Activated CD4-positive, CD25-positive, alpha-beta regulatory T cell (primary cell): ENCODE measurements at places on chromosomes 7 and 10.

DNA sequence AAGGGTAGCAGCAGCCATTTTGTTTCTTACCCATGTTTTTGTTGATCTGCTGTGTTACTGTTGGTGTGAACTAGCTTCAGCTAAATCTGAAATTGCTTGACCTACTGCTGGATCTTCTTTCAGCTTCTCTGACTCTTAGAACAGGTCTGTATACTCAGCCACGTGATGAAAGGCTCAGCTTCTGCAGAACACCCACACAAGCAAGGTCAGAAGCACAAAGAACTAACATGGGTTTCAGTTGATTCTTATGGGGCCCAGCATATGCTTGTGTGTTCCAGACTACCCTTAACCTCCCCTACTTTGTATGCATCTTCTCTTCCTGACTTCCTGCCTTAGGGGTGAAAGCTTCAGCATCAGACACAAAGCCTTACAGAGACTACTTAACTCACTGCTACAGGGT lies 186.8 kb downstream of the HGF start:
- no peak for DNase-seq

- DNase-seq, result no peak
These were observed 2.2 kb upstream of the KCTD7 start for GRCh38 chr7:66626331-66626934.

DNA sequence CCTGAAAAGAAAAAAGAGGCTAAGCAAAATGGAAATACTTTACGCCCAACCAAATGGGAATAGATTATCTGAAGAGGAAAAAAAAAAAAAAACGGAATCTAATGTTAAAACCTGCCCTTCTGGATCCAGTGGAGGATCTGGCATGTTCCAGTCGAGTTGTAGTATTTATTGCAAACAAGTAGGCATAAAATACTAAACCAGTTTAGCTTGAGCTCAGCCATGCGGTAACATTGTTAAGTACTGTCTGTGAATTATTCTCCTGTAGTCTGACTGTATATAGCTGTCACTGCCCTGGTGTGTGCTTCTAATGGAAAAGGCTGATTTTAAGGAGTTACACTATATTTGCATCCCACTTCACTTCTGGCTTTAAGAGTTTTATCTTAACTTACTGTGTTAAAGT lies 40.3 kb downstream of the CELF2 start:
- DNase-seq, result no peak

- DNase-seq, result no peak
These were observed 963.8 kb downstream of the LRMDA start for GRCh38 chr10:76395251-76395650.

DNA sequence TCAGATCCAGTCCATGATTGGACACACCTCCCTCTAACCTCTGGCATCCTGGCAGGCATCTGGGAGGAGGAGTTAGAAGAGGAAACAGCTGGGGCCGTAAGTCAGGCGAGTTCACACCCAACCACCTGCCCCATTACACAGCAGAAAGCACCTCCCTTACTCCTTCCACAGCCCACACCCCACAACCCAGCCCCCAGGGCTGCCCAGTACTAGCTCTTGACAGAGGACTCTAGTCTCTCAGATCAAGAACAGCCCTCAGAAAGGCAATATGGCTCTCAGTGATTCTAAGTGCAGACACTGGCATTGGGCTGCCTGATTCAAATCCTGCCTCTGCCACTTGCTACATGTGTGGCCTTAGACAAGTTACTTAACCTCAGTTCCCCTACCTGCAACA lies 34.1 kb downstream of the KCNMA1 start:
- DNase-seq, result no peak

- DNase-seq, result no peak
These were observed 38.0 kb downstream of the DRGX start for GRCh38 chr10:49357910-49358309.

GRCh38 chr7:133428326-133428725 lies 175.4 kb downstream of the EXOC4 start:
- no peak for DNase-seq

DNA sequence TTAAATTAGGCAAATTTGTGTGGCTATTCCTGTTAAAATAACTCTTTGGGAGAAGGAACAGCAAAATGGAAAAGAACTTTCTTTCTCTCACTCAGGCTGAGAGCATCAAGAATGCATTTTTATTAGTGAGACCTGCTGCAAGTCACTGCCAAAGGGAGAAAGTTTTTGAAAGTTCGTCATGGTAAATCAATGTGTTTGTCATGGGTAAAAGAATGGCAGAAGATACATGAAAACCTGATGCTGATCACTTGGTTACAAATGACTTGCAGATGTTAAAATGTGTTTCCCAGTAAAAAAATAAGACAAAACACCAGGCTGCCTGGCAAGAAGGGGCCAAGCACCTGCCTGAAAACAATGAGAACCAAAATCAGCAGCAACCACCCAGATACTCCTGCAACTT lies 484.7 kb upstream of the NRP1 start:
- no peak for DNase-seq

GRCh38 chr7:120462991-120463390 lies 190.0 kb downstream of the KCND2 start:
- DNase-seq, result no peak

GRCh38 chr10:56178210-56178609 lies 182.8 kb downstream of the ZWINT start:
- no peak for DNase-seq

DNA sequence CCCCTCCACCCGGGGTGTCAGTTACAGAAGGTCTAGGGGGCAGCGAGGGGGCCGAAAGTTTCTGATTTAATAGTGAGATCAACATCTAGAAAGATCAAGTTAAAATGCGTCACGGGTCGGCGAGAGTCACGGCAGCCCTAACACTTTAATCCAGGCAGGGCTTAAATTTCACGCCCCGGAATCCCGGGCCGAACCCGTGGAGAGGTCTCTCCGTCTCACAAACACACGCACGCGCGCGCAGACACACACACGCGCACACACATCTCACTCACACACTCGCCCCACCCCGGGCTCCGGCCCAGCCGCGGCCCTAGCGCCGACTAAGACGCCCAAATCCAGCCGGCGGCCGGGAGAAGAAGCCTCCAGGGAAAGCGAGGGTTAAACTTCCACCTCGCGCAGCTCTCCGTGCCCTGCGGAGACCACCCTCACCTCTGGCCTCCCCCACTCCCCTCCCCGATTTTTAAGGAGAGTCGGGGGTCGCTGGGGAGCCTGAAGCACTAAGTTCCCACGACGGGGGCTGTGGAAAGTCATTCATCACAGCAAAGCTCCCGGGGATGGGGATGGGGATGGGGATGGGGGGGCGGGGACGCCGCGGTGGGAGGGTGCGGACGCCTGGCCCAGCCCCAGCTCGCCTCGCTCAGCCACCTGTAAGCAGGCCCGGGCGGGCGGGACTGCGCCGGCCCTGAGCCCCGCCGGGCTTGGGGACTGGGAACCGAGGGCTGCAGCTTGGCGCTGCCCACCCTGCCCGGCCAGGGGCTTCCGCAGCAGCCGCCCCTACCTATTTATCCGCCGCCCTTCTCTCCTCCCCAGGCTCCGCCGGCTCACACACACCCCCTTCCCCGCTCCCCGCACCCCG lies 1.6 kb downstream of the PDGFA start:
- no peak for DNase-seq

DNA sequence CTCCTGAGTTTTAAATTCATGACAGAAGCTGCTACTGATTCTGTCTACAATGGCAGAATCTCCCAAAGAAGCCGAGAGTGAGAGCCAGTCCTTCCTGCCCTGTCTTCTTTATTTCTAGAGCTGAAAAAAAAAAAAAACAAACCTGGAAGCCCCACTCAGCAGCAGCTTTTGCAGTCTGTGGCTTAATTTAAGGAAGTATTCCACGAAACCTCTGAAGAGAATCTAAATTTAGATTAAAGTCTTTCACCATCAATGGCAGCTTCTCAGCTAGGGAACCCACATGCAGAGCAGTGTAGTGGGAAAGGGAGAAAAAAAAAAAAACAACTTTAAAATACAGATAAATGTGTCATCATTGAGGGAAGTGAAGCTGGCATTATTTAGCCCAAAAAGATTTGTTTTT lies 23.4 kb downstream of the SMURF1 start:
- DNase-seq, result no peak

DNA sequence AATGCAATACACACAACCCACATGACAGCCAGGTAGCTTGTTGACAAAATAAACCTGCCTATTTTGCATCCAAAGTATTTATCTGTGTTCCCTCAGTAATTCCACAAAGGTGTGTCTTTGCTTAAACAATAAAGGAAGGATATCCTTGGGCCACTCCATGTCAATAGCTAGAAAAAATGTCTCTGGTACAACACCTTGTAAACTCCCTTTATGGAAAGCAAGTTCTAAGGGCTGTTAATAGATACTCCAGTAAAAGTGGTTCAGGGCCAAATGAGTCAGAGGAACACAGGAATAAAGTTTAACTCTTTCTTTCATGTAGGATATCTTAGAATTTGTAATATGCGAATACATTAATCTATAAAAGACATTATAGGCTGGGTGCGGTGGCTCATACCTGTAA lies 96.9 kb upstream of the LRRTM3 start:
- DNase-seq, result no peak

DNA sequence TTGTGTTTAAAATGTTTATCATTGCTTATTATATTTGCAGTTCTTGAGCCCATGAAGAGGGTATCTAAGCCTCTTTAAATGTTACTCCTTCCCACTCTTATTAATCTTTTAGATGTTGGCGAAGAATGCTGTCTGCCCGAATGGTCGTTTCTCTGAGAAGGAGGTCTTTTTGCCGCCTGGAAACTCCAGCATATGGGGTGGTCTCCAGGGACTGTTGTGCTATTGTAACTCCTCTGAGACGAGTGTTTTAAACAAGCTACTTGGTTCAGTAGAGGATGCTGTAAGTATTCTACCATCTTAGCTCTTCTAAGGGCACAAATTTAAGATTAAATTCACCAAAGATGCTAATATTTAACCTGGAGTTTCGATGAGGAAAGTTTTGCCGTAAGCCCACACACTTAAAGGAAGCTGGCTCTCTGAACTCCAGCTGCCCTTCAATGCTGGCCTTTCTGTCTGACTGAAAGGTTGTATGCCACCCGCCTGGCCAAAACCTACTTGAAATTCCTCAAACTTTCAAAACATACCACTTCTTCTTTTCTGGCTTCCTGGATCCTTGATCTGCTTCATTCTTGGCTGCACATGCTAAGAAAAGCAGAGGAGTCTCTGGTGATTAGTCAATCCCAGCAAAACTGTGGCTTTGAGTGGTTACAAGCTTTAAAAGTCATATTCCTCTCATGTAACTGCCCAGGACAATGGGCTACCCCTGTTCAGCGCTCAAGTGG lies 74.7 kb downstream of the ABCA13 start:
- DNase-seq, result no peak

DNA sequence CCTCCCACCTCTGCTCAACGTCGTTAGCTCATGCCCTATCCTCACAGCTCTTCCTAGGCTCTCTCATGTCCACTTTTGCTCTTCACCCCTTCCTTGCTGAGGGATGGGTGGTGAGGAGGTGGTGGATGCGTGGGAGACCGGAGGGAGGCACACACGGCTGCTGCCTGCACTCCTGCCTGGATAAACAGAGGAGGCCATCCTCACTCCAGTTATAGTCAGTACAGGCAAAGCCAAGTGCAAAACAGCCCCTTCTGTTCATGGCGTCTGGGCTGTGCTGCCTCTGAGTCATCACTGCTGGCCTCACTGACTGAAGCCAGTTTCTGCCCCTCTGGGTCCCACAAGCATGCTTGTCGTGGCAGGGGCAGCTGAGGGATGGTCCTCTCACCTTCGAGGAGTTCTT lies 31.9 kb upstream of the LRRC4 start:
- DNase-seq, result no peak

DNA sequence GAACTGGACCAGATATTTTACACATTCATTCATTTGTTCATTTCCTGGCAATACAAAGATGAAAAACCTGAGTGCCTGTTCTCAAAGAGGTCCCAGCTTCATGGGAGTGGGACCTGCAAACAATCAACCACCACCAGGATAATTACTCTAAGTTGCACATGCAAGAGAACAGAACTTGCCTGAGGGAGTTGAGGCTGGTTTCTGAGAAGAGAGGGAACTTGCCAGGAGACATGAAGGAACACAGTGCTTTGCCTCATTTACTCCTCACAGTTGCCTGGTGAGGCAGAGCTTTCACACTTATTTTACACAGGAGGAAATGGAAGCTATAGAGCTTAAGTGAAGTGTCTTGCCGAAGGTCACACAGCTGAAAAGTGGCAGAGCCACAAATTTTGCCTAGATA lies 170.1 kb downstream of the SORCS3 start:
- no peak for DNase-seq

DNA sequence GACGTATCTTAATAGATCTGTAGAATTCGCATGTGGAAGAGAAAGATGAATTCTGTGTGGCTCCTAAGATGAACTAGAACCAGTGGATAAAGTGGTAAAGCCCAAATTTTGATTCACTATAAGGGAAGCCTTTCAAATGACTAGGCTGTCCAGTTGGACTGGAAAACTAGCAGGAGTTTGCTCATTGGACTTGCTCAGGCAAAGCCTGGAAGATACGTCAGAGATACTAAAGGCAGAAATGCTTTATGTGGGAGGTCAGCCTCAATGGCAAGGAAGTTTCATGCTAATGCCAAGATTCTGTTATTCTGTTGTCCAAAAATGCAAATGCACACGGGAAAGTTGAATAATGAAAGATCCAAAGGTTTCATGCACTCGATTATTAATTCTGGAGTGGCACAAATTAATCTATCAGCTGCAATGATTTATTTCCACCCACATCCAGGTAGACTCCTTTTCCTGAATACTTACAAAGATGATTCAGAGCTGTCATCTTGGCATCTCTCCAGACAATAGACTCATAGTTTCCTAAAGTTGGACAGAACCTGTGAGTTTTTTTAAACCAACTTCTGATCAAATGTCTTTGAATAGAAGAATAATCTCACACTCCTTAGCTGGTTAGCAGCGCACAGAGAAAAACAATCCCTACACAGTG lies 20.5 kb upstream of the PPP1R3C start:
- no peak for DNase-seq

GRCh38 chr10:69972981-69973397 lies 79.7 kb upstream of the MACROH2A2 start:
- DNase-seq, result no peak

- no peak for DNase-seq
These were observed 45.5 kb upstream of the BET1 start for GRCh38 chr7:94049615-94050014.

DNA sequence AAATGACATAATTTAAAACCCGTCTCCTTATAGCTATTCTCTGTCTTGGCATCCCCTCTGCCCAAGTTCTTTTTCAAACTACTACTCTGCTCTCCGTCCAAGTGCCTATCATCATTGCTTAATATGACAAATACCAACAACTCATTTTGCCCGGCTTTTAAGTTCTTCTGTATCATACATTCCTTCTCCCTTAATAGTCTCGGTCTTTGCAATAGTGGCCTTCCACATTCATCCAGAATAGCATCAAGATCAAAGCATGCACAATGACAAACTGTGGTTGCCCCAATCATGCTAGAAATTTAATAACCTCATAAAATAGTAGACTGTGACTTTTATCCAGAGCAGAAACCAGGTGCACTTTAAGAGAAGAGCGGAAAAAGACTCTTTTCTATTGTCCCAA lies 198.9 kb downstream of the ETV1 start:
- no peak for DNase-seq

DNA sequence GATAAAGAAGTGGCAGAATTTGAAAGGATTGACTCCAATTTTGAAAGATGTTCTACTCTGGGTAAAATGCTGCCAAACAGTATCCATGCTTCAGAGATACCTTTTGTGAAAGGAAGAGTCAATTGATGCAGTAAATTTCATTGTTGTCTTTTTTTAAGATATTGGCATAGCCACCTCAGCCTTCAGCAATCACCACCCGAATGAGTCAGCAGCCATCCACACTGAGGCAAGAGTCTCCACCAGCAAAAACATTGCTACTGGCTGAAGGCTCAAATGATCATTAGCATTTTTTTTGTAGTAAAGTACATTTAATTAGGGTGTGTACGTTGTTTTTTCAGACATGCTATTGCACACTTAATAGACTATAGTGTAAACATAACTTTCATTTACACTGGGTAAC lies 31.7 kb upstream of the CYP26C1 start:
- no peak for DNase-seq
